Stimulated activated effector memory CD8-positive, alpha-beta T cell treated with anti-CD3 and anti-CD28 coated beads, Interleukin-12 subunit alpha, Interleukin-12 subunit beta, amount 100 ng/mL, for 72 hours (primary cell): ENCODE measurements at places on chromosomes 2 and 18.

DNA sequence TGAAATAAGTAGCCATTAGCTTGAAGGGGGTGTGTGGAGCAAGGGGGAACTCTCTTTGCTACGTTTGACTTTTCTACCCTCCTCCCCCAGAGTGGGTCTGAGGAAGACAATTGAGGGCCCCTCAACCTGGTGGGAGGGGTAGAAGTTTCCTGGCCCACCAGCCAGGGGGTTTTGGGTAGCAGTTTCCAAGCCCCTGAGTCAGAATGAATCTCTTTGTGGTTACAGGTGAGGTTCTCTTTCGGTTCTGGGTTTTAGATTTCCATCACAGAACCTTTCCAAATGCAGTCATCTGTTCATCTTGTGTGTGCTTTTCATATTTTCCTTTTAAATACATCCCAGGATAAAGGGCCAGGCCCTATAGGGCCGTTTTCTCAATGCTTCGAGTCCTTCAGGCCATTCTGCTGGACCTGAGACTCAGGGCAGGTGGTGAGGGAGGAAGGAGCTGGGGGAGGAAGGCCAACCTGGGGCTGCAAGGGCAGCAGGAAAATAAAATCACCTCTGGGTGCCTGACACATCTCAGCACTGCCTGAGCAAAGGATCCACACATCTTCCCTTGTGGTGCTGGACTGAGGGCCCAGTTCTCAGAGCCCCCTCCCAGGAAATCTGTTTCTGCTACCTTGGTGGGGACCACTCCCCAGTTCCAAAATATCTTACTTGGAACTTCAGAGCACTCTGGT, 4.7 kb downstream of the LBH start:
- DNase-seq, result no peak

DNA sequence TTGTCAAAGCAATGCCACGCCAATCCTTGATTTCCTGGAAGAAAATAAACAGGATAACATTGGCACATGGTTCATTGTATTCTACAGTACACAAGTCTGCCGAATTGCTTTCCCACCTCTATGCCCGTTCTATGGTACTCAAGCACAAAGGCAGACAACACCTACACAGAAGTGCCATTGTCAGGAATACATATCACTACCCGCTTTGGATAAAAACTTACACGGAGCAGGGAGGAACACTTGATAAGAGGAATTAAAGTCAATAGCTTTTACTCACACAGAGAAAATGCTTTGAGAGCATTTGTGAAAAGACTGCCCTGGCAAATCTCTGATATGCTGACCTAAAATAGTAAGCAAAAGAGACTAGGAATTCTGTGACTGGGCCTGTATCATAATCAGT, 23.4 kb downstream of the PLEKHM3 start:
- DNase-seq, result no peak

- DNase-seq, result no peak
These were observed 62.0 kb downstream of the GLI2 start for GRCh38 chr2:120797421-120798221.

- DNase-seq, result no peak
These were observed 23.3 kb upstream of the IL1R1 start for GRCh38 chr2:102119255-102119654.

- DNase-seq, result no peak
These were observed 477.3 kb downstream of the LPIN1 start for GRCh38 chr2:12223732-12224131.

DNA sequence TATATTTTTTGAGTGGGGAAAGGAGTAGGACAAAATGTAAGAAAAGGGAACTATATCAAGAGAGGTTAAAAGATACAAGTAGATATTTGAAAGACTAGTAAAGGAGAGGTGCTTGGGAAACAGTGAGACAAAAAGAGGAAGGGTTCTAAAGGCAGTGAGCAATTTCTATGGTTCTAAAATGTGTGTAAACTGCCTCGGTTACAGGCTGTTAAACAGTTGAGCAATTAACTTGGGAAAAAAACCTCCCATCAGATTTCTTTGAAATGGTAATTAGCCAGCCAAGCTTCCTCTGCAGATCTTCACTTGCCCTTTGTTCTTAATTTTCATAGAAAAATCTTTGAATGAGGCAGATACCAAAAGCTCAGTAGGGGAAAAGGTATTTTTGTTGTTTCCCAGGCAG, 238.7 kb upstream of the KCNH7 start:
- DNase-seq, result no peak

- no peak for DNase-seq
These were observed 330.2 kb upstream of the FANCL start for GRCh38 chr2:58571181-58571852.

- no peak for DNase-seq
These were observed 147.6 kb upstream of the CAB39 start for GRCh38 chr2:230564805-230565779.

DNA sequence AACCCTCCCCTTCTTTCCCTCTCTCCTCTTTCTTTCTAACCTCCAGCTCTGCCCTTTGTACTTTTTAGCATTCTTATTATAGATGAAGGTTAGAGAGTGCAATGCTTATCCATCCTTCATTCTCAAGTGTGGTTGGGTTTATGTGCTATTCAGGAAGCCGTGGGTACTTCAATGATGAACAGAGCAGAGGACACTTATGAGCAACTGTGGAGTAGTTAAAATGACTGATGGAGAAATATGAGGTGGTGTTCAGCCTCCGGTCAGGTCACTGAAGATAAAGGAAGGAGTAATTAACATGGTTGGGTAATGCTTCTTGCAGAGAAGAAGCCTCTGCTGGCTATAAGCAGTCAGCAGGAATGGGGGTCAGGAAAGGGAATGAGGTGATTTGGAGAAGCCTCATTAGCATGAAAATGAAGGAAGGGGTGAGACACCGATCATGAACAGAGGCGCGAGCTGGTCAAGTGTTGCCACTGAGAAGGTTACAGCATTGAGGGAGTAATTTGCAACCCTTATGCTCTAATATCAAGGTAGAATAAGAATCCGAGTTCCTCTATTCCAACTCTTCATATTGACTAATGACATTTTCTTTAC, 174.7 kb downstream of the LPIN1 start:
- no peak for DNase-seq

- no peak for DNase-seq
These were observed 330.4 kb downstream of the LPIN1 start for GRCh38 chr2:12076810-12077209.

DNA sequence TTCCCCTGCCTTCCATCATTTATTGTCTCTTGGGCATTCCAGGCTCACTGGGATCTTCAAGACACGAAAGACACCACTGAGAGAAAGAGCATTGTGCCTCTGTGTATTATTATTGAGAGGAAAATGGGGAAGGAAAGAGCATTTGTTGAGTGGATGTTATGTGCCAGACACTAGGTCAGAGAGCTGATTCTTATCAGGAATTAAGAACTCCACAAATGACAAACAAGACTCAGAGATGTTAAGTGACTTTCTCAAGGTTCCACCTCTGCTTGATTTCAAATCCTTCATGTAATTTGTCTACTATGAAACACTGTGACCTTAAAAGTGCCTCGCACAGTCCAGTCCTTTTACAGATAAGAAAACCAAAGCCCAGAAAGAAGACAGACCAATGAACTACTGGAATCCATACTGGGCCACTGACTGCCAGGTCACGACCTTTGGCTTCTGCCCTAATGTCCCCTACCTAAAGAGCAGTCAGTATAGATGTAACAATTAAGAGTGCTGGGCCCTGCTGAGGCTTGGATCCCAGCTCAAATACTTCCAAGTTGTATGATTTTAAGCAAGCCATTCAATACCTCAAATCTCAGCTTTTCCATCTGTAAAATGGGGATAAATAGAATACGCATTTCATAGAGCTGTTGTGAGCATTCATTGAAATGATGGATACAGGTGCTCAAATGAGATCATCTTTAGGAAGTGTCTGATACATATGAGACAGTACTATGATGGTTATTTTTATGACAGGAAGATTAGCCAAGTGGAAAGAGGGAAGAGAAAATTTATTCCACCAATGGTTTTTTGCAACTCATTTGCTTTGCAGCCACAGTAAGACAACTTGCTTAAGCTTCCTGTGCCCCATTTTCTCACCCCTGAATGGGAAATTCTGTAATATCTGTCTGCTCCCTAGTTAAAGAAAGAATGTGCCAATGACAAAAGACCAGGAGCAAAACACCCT, 10.9 kb downstream of the KLF7 start:
- no peak for DNase-seq

DNA sequence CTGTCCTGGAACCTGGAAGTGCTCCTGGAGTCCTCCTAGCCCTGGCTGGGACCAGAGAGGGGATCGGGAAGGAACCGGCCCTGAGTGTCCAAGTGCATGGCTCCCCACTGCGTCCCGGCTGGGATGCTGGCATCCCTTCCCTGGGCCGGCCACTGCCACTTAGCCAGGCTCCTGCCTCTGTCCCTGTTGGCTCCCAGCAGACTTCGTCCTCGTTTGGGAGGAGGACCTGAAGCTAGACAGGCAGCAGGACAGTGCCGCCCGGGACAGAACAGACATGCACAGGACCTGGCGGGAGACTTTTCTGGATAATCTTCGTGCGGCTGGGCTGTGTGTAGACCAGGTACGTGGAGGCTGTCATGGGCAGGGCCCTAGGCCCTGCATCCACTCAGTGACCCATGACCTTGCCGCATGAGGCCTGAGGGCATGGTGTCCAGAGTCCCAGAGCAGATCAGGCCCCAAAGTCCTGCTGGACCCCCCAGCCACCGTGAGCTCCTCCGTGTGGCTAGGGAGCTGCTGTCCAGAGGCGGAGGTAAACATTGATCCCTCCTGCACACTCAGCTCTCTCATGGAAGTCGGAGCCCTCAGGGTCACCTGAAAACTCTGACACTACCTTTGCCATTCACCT, 7.1 kb downstream of the ANO7 start:
- no peak for DNase-seq

DNA sequence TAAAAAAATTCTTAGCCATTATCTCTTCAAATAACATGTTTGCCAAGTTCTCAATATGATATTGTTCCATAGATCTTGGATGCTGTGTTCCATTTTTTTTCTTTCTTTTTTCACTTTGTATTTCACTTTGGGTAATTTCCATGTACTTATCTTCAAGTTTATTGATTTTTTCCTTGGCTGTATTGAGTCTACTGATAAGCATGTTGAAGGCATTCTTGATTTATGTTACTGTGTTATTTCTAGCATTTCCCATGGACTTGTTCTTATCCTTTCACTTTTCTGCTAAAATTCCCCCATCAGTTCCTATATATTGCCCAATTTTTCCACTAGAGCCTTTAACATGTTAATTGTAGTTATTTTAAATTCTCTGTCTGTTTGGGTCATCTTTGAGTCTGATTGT, 50.8 kb upstream of the CHN1 start:
- DNase-seq, result no peak

DNA sequence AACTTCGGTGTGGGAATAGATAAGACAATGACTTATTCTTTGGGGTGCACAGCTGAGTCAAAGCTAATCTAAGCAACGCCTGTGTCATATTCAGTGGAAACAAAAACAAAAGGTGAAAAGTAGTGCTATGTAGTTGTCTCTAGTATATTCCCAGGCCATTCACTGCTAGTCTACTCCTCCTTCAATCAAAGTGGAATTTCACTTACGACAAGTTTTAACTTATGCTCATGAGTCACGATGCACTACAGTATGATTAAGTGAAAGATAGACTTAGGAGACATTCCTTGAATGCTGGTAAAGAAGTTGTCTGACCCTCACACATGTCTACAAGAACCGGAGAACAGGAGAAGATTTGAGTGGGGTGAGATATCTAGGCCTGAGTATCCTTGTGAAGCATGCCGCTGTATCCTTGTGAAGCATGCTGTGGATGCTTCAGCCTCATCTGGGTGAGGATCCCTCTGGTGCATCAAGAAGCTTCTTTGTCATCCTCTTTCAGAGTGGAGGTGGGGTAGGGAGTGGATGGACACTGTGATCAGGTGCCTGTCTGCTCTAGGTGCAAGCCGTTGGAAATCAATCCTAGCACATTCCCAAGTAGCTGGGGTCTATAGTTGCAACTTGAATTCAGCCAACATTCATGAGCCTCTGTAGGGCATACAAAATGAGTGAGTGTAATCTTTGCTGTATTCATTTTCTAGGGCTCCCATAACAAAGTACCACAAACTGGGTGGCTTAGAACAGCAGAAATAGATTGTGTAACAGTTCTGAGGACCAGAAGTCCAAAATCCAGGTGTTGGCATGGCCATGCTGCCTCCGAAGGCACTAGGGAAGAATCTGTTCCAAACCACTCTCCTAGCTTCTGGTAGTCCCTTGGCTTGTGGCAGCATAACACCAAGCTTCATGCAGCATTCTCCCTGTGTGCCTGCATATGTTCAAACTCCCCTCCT, 173.5 kb upstream of the FN1 start:
- no peak for DNase-seq

DNA sequence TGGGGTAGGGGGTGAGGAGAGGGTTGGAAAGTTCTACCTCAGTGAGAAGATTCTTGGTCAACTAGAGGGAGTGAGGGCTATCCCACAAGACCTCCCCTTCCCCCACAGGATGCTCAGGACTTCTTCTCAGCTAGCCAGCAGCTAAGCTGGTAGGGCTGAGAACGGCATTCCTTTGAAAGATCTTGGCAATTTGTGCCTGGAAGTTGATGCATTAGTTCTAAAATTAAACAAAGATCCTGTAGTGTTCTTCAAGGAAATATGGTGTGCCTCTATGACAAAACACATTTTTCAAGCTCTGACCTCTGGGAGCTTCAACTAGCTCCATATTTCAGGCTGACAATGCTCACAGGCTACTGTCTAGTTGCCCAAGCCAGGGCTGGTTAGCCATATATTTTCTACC, 2.3 kb downstream of the LYPD1 start:
- DNase-seq, result no peak

GRCh38 chr2:36362291-36362690, 6.7 kb downstream of the CRIM1 start:
- DNase-seq, result no peak

- peak; percentile 73 for DNase-seq
These were observed at the start of gene CHN1 for GRCh38 chr2:175004980-175005732. Gene CHN1 (minus strand): TSS chr2:175005381. CDS start chr2:175004912, 469 bp downstream.

DNA sequence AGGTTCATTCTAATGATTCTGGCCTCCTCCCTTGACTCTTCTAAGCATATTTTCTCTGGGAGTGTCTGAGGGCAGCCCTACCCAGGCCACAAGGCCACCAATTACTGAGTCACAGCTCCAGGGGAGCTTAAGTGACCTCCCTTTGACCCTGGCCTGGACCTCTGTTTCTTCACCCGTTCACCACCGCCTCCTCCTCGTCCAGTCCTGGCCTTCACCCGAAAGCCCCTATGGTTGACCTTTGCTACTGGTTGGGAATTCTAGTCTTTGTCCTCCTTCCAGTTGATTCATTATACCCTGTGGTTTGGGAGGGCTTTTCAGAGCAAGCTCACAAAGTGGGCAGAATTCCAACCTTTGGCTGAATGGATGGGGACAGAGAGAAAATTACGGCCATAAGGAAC, 72.6 kb downstream of the NRP2 start:
- DNase-seq, result no peak

- no peak for DNase-seq
These were observed 50.5 kb upstream of the ST8SIA3 start for GRCh38 chr18:57301573-57302559.

- DNase-seq, result no peak
These were observed 36.0 kb downstream of the SETBP1 start for GRCh38 chr18:44716697-44717163.

GRCh38 chr2:130744287-130745117, 10.8 kb upstream of the AMER3 start:
- no peak for DNase-seq

DNA sequence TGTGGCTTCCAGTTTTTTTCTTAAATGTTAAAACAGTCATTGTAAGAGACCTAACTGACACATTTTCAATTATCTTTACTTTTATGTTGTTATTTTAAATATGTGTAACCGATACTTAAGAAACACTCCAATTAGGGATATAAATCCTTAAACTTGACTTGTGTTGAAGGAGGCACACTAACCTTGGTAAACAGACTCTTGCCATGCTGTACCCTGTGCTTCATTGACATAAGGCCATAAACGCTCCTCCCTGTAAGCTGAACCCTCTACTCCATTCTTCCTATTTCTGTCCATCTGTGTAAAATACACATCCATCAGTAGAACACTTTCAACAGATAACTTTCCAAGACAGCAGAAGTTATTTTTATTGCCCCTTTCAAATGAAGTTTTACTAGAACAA, 780.5 kb upstream of the FAM98A start:
- no peak for DNase-seq
